GM12892 (cell line): ENCODE measurements at places on chromosomes 12 and 14.

DNA sequence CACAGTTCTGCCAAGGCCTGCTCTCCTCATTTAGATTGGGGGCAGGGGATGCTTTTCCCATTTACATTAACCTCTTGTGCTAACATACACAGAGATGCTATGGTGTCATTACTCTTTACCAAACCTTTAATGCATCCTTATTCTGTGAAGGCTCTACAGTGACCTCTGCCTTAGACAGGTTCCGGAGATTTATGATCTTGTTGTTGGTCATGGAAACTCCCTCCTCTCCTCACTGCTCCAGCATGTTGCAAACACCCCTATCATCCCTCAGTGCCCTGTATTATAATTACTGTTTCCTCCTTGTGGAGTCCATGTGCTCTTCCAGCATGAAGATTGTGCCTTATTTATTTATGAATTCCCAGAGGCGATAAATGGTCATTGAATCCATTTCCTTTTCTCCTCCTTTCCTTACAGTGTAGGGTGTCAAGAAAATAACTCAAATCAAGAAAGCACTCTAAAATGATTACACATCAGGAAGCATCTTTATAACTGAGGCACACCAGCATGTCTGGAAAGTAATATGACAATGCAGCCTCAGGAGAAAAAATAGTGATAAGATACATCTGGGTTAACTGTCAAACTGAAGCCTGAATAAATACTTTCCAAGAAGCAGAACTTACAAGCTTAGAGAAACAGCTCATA, 37.8 kb downstream of the RTN1 start:
- DNase-seq = no peak

GRCh38 chr14:58901826-58902225, 264.1 kb downstream of the DACT1 start:
- DNase-seq = no peak

DNA sequence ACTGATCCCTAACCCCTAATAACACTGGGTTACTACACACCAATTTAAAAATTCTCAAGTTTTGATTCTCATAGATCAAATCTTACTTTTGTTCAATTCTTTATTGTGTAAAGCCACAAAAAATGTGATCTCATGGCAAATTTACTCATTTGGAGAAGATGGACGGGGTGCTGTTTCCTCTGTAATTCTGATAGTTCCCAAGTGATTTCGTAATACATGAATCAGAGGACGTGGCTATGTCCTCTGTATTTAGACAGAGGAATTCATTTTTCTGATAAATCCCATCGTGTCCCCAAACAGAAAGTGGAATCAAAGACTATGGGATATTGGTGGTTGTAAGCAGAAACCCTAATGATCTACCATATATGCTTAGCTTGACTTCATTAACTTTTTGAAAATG, 76.6 kb upstream of the GNG2 start:
- DNase-seq = no peak

DNA sequence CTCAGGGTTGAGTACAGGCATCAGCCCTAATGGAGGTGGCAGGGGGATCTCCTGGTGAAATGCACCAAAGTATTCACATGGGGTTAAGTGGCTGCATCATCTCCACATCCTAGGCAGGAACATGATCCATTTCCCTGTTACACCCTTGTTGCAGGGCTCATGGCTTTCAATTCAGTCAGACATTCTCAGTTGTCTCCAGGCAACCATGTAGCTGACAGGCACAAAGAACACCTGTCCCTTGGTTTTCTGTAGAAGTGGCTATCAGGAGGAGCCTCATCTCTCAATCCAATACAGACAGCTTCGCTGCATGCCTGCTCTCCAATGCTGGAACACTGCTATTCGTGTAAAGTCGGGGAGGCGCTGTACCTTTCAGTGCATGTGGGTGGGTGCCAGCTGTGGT, 299.0 kb upstream of the FOXG1 start:
- no peak for DNase-seq

- no peak for DNase-seq
Observed at GRCh38 chr14:76993752-76994151, 34.8 kb downstream of the IRF2BPL start.

GRCh38 chr14:99790978-99791376, 2.2 kb upstream of the EML1 start:
- no peak for DNase-seq

DNA sequence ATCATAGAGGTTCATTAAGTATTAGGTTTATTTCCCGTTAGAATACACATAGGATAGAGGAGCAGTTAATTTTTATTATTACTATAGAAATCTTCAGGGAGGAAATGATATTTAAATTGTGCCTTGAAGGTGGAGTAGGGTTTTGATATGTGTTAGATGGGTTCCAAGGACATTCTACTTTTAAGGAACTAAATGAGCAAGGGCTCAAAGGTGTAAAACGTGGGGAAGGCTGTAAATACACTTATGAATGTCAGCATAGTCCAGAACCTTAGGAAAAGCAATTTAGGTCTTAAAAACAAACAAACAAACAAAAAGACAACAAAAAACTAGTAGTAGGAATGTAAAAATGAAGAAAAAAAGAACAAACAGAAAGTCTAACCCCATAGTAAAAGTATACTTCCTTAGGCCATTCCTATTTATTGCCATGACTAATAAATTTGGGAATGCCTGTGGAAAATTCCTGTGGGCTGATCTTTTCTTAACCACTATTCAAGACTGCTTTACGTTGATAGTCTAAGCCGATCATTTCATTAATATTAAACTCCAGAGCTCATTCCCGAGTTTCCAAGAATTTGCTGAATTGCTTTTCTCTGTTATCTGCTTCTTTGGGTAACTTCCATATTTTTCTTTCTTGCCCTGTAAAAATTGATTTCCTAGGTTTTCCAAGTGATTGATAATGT, 180.3 kb downstream of the RAD51B start:
- no peak for DNase-seq

- DNase-seq = no peak
Observed at GRCh38 chr12:30613119-30613830, 82.4 kb downstream of the IPO8 start.

- DNase-seq = peak; percentile 42
Observed at GRCh38 chr14:24307575-24308341, at the start of gene CIDEB. Gene CIDEB (minus strand): TSS chr14:24307977. CDS start chr14:24307858, 119 bp downstream.

GRCh38 chr12:97301576-97301975, 161.0 kb upstream of the RMST start:
- no peak for DNase-seq

DNA sequence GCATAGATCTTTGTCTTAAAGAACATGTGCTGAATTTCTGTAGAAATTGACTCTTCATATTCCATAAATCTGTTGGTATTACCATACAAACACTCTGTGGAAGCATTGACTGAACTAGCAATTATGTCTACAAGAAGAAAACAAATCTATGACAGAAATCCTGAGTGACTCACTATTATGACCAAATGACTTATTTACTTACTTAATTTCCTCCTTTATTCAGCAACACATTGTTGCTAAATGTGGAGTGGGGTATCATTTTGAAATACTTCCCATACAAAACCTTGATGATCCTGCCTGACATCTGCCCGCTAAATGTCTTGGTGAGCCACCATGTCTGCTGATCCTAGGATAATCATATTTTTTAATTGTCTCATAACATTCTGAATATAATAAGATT, 99.1 kb upstream of the SLCO1C1 start:
- no peak for DNase-seq

DNA sequence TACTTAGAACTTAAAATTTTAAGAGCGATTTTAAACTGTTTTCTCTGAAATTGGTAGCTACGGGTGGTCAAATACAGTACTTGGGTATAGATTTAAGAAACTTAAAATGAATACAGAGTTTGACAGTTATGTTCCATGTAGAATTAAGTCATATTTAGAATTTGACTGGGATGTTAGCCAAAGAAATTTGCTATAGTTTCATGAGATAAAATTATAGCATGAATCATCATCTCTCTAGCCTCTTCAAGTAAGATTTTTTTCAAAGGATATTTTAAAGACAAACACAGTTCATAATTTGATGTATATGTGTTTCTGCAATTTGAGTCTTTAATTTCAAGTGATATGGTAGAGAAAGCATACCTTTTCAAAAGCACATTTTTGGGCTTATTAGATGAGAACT, 41.0 kb downstream of the ZCRB1 start:
- no peak for DNase-seq

DNA sequence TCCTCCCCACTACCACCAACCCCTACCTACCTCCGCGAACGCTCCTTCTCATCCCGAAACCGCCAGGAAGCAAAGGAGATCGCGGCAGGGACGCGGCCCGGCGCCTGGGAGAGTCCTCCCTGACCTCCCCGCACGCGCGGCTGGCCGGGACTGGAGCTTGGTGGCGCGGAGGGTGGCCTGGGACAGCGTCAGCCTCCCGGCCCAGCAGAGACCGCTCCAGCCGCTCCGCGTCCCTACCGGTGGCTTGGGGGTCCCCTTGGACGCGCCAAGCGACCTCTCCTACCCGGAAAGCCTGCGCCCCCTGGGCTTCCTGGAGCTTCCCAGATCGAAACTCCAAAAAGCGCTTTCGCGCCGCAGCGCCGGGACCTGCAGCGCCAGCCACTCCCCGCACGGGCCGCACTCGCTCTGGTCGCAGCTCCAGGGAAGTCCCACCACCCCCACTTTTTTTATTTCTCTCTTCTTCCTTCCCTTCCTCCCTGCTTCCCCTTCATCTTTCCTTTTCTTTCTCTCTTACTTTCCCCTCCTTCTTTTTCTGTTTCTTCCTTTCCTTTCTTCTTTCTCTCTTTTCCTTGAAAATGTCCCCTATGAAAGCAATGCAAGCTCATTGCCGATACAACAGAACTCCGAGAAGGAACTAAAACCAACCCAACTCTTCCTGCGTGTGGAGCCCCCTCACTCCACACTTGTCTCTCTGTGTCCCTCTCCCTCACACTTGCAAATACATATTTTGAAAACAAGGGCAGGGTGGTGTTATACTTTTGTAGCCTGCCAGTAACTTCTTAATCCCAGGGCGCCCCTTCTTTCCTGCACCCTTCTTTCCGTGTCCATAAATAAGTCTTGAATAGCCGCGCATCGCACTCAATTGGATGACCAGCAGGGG, 3.8 kb downstream of the DIO3 start:
- DNase-seq = no peak

DNA sequence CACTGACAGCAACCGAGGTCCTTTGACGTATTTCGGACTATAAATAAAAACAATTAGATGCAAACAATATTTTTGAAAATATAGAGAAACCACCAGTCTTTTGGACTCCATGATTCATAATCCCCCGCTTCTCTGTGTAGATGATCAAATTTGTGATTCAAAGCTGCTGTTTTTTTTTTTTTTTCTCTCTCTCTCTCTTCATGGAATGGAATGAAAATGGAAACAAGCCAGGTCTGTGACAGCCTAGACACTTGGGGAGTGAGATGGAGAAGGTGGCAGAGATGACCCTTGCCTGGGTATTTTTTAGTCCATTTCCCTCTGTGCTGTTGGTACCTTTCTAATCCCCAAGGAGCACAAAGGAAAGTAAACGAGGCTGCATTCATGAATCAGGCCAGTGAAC, 248.5 kb downstream of the GLT1D1 start:
- DNase-seq = no peak

GRCh38 chr12:48875944-48876515, 10.4 kb upstream of the RND1 start:
- no peak for DNase-seq

GRCh38 chr14:105855893-105856675, 329.7 kb downstream of the TMEM121 start:
- no peak for DNase-seq

- no peak for DNase-seq
Observed at GRCh38 chr14:80605536-80605935, 336.0 kb downstream of the CEP128 start.

DNA sequence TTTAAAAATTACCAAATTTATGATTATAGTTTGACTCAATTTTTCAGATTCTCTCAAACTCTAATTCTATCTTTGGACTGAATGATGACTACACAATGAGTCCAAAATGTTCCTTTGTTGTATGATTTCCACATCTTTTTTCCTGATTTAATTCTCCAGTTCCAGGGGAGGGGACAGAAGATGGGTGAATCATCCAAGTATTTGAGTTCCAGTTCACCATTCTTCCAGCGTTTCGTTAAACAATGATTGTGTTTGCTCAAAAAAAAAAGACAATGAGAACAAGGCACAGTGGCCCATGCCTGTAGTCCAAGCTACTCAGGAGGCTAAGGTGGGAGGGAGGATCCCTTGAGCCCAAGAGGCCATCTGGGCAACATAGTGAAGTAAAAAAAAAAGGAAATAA, 23.8 kb downstream of the BAZ1A start:
- no peak for DNase-seq

GRCh38 chr12:25714198-25714984, 161.3 kb upstream of the LMNTD1 start:
- DNase-seq = no peak

DNA sequence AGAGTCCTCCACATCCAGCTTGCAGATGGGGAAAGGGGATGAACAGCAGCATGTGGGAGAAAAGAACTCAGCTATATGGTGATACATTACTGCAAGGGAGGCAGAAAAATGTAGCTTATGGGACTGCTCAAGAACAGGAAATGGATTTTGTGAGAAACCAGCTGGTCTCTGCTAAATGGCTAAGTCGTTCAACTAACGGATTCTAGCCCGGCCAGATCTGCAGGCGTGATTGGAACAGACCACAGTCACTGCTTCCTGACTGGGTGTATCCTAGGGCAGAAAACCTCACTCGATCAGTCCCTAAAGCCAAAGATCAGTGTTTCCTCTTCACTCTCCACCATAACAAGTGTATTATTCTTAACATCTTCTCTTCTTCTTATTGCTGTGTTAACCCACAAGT, 8.1 kb upstream of the PTGDR start:
- DNase-seq = no peak

- no peak for DNase-seq
Observed at GRCh38 chr12:50518090-50518489, 13.3 kb downstream of the DIP2B start.

GRCh38 chr14:89811954-89812575, 142.5 kb downstream of the EFCAB11 start:
- no peak for DNase-seq

DNA sequence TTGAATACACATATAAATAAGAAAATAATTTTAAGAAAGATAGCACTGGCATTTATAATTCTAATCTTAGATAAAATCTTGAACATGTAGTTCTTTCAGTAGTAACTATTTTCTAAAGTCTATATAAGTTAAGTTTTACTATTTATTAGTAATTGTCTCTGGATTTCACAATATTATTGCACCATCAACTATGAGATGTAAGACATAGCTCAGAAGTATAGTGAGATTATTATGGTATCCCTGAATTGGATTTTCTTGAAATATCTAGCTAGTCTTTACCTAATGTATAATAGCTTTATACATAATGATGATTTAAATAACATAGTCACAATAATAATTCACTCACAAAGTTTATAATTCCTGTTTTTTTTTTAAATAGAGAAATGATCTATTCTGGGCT, 6.7 kb downstream of the CLEC12A start:
- no peak for DNase-seq
